ENCODE measurements at places on chromosomes 16 and 17.

DNA sequence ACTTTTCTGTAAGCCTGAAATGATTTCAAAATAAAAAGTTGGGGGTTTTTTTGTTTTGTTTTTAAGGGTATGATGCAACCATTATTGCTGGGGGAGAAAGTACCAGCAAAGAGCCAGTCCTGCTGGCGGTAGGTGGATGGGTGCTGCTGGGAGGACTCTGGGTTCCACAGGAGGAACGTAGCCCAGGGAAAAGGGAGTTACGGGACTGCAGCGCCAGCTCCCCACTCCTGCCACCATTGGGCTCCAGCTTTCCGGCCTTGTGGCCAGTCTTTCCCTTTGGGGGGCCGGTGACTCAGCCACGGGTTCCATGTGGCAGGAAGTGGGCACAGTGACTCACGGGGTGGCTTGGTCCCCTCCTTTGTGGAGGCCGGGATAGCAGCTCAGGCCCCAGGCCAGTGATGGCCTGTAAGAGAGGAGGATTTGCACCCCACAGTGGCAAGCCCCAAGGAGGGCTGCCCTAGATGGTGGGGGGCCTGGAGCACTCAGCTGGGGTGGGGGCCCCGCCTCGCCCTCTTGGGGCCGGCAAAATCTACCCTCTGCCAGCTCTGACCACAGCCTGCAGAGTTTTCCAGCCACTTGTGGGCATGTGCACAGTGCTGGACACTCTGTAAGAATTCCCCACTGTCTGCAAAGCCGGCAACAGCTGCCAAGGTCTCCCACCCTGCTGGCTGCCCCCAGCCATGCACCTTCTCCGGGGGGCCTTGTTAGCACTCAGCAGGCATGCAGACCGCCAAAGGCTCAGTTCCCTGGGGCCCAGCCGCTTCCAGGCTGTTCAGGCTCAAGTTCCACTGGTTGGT lies 30.4 kb downstream of the SOCS3 start:
- no peak for DNase-seq

- DNase-seq, result no peak
These were observed 170.2 kb upstream of the SALL1 start for GRCh38 chr16:51321251-51321650.

DNA sequence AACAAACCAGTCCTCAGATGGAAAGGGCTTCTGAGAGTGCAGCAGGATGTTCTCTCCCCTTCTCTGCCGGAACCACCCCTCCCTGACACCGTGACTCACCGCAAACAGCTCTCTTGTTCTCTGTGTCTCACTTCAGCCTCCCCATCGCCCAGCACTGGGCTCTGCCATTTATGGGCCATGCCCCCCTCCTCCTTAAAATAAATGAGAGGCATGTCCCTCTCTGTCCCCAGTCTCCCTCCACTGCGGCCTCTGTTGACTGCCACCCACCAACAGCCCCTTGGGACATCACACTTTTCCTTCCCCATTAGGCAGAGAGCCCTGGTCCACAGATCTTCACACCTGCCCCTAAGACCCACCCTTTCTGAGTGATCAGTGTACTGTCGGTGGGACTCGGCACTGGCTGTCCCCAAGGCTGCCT lies 6.3 kb downstream of the CCDC102A start:
- DNase-seq, result peak; percentile 43

GRCh38 chr17:74024871-74025531 lies 178.5 kb upstream of the RPL38 start:
- DNase-seq, result no peak

DNA sequence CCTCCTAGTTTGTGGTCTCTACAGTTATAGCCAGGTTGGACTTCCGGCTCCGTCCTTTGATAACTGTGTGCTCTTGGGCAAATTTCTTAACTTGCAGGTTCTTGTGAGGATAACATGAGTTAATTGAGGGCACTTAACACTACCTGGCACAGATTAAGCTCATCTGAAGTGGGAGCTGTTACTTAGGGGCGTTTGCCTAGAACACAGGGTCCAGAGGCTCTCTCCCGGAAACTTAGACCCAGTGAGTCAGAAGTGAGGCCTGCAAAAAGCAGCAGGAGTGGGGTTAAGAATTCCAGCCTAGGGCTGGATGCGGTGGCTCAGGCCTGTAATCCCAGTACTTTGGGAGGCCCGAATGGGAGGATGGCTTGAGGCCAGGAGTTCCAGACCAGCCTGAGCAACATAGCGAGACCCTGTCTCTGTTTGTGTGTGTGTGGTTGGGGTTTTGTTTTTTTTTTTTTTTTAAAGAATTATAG lies 1.4 kb downstream of the MVP start:
- DNase-seq, result no peak

DNA sequence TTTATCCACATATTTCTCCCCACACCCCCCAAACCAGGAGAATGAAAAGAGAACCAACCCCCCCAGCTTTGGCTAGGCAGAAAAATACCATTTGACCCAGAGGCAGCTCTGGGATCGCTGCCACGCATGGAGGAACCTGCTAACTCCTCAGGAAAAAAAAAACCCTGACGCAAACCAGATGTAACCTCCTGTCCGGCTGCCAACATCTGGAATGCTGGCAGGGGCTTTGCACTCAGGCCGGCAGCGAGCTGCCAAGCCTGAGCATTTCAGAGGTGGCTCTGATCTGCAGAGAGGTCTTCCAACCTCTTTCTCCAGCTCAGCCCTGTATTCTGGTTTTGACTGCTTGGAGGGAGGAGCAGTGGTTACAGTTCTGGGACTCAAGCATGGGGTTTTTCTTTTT lies 8.2 kb downstream of the IGFBP4 start:
- DNase-seq, result no peak

DNA sequence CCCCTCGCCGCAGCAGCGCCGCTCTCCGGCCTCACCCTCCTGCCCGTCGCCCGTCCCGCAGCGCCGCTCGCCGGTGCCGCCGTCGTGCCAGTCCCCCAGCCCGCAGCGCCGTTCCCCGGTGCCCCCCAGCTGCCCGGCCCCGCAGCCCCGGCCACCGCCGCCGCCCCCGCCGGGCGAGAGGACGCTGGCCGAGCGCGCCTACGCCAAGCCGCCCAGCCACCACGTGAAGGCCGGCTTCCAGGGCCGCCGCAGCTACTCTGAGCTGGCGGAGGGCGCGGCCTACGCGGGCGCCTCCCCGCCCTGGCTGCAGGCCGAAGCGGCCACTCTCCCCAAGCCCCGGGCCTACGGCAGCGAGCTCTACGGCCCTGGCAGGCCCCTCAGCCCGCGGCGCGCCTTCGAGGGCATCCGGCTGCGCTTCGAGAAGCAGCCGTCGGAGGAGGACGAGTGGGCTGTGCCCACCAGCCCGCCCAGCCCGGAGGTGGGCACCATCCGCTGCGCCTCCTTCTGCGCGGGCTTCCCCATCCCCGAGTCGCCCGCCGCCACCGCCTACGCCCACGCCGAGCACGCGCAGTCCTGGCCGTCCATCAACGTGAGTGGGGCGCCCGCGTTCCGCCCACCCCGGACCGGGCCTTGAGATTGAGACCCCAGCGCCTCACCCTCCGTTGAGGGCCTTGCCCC lies 15.0 kb downstream of the TBKBP1 start:
- DNase-seq, result no peak

DNA sequence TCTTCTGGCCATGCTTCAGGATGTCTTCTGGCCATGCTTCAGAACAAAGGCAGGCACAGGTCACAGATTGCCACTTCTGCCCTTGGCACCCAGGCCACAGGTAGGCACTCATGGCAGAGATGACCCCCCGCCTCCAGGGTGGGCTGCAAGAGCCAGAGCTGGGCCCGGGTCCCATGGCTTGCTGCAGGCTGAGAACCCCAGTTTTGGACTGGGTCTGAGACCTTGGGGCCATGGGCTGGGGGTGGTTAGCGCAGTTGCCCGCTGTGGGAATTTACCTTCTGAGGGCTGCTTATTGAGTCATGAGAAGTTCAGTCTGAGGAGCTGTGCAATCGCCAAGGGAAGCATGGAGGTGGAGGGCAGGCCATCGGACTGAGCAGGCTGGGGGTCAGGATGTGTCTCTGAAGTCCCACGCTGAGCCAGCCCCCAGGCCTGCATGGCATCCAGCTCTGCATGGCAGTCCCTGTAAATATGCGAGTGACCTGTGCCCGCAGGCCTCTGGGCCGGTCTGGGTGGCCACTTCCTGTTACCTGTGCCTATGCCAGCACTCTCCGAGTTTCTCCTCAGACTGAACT lies 1.7 kb downstream of the ANKRD13B start:
- no peak for DNase-seq

Data from stimulated activated CD4-positive, alpha-beta T cell treated with anti-CD3 and anti-CD28 coated beads, TNF-alpha, amount 100 ng/mL, for 1 hour (primary cell).